ENCODE measurements at places on chromosomes 5 and 9.

- DNase-seq, result no peak
Measured at GRCh38 chr9:86507212-86507630, 153.0 kb upstream of the TUT7 start.

DNA sequence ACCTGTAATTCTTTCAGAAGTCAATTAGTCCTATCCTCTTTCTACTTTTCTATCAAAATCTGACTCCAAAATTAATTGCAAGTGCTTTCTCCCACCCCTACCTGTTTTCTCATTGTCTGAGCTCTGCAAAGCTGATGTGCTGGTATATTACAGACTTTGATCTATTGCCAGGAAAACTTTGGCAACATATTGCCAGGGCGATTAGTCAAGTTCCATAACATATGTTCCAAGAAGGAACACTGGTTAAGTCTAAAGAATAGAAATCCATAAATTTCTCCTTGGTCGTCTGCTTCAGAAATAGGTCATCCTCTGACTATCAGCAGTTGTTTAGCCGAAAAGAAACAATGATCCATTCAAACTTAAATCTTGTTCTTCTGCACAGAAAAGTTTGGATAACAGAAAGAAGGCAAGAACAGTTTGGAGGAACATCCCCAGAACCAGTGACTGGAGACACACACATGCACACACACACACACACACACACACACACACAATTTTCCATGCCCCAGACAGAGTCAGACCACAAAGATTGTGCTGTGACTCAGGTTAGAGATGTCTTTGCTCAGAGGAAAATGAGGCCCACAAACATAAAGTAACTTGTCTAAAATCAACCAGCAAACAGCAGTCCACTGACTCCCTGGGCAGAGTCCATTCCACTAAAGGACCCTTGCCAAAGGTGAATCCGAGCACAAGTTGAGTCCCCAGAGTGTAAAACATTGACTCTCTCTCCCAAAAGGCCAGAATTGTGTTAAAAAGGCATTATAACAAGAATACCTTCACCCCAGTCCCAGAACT, 202.1 kb downstream of the DEPDC1B start:
- no peak for DNase-seq

- no peak for DNase-seq
Measured at GRCh38 chr9:72262063-72262462, 102.9 kb downstream of the ZFAND5 start.

GRCh38 chr5:121429761-121430160, 421.9 kb upstream of the FTMT start:
- no peak for DNase-seq

DNA sequence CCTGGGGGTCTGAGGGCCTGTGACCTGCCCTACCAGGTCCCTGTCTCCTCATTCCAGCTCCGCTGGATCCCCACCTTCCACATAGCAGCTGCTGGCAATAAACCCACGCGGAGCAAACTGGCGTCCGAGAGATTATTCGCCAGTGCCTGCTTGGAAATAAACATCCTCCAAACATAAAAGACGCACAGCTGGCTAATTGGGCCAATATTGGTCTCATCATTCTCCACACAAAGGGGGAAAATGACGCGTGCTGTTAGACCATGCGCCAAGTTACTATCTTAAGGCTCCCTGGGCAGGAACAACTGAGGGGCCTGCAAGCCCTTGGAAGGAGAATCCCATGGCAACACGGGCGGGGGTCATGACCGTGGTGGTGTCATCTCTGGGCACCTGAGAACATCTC, 73.3 kb upstream of the SARDH start:
- DNase-seq, result no peak

DNA sequence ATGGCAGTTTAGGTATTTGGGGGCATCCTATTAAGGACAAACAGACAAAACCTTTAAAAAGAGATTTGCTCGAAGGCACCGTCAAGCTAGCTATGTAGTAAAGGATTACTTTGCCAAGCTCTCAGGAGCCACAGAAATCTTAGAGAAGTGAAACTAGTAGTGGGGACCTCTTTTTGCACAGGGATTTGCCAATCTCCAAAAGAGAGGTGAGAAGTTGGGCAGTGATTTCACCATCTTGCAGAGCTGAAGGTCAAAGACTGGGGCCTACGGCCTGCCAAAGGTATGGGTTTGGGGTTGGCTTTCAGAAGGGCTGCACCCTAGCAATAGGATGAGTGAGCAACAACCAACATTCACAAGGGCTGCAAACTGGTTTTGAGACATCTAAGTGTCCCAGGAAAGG, 1.6 kb upstream of the FCN1 start:
- no peak for DNase-seq

DNA sequence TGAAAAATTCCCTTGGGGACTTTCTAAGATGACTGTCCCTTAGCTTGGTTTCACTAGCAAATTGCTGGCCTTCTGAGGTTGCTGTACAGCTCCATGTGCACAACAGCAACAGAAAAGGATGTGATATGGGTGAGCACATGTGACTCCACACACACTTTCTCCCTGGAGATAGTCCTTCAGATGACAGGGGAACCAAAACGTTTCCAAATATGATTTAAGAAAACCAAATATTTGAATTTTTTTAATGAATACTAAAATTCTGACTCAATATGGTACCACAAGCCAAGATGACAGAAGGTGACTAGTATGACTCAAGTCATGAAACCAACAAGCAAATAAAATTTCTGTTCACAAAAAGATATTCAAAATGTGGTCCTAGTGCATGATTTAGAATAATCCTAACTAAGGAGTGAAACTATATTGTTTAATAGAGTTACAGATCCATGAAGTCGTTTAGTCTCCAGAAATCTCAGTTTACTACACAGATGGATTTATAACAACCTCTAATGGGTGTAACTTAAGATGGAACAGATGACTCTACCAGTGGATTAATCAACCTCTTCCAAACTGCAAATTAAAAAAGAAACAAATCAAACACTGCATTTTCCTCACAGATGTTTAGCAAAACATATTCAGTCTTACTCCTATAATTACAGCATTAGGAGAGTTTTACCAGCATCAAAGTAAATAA, 144.8 kb upstream of the PIK3R1 start:
- DNase-seq, result no peak

GRCh38 chr5:91957666-91958065, 574.5 kb upstream of the ARRDC3 start:
- DNase-seq, result no peak

GRCh38 chr5:69528035-69528434, 32.0 kb upstream of the GTF2H2C start:
- DNase-seq, result no peak

- no peak for DNase-seq
Measured at GRCh38 chr5:155753943-155754581, 572.9 kb upstream of the SGCD start.

GRCh38 chr9:104866191-104866590, 61.8 kb downstream of the ABCA1 start:
- DNase-seq, result no peak

GRCh38 chr5:157915638-157916037, 56.7 kb upstream of the CLINT1 start:
- no peak for DNase-seq

DNA sequence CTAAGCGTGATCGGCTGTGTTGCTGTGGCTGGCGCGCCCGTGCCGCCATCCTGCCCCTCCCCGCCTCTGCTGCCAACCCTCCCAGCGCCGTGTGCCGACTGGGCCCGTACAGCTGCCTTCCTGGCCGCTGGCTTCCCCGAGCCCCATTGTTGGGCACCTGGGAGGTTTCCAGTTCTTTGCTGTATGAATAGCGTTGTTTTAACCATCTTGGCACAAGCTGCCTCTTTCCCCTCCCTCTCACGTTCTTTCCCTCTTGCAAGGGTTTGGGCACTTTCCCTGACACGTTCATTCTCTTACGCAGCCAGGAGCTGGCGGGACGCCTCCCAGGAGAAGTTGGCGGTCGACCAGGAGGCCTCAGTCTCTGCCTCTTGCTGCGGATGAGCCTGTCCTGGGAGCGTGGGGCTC, 43.1 kb upstream of the RXRA start:
- no peak for DNase-seq

DNA sequence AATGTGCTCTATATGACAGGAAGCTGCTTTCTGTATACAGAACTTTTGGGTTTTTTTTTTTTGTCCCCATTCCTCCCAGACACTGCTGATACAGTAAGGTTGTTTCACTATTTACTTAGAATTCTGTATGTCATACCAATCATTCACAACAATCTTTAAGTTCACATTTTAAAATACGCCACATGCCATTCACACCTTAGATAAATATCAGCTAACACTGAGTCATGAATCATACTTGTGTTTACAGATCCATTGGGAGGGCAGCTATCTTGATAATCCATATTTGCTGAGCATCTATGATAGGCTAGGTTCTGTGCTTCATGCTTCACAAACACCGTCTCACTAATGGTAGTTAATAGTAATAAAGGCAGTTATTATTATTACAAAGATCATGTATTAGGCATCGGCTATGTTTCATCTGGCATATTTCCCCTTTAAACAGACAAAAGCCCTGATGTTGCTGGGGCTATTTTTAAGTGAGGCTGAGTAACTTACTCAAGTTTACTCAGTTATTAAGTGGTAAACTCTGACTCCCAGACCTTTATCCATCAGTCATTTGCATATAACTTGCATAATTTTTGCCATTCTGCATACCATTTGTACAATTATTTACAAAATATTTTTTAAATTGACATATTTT, 152.2 kb upstream of the HMHB1 start:
- DNase-seq, result no peak

- DNase-seq, result no peak
Measured at GRCh38 chr5:153546566-153546965, 56.1 kb downstream of the GRIA1 start.

GRCh38 chr5:32523625-32524024, 61.7 kb upstream of the SUB1 start:
- DNase-seq, result no peak

Data from activated T-cell treated with anti-CD3 and anti-CD28 coated beads for 24 hours (primary cell).